Activated CD4-positive, CD25-positive, alpha-beta regulatory T cell treated with anti-CD3 and anti-CD28 coated beads, Interleukin-2, amount 50 U/mL, for 72 hours (primary cell): ENCODE measurements at places on chromosomes 3 and 15.
A peak's percentile ranks its signal among the peaks of the same experiment; 100 is the strongest.

- no peak for DNase-seq
Observed at GRCh38 chr3:6737630-6738029, 123.3 kb upstream of the GRM7 start.

DNA sequence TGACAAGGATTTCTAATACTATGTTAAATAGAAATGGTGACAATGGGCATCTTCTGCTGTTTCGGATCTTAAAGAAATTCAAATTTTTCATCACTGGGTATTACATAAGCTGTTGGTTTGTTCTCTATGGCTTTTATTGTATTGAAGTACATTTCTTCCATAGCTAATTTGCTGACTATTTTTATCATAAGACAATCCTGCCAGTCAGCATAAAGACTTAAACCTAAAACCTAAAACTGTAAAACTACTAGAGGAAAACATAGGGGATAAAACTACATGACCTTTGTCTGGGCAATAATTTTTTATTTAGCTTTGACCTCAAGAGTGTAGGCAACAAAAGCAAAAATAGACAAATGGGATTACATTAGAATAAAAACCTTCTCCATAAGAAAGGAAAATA is 1017.4 kb downstream of the SI start:
- DNase-seq: no peak

DNA sequence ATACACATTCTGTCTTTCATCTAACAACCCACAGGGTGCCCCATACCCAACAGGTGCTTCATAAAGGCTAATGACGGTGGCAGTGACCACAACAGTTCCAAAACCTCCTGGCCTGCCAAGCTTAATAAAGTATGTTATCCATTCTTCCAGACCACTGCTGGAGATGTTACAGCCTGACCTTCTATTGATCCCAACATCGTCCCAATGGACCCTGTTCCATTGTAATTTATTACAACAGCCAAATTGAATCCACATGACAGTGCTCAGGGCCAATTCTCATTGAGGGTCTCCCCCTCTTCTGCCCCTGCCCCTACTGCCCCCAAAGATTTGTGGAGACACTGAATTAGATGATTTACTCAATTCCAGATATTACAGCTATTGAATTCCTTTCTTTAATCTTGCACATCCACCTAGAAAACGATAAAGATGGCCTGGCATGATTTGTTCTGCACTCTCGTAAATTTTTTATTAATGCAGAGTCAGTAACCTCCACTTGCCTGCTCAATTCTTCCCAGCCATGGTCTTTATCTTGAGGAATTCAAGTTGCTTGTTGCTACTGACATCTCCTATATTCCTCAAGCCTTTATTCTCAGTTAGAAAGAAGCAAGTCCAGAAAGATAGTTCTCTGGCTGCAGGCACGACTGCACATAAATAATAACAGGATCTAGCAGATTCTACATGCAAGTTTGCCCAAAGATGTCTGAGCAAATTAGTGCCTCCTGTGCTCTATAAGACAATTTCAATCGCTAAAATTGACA is 407.6 kb downstream of the ERC2 start:
- DNase-seq: no peak

DNA sequence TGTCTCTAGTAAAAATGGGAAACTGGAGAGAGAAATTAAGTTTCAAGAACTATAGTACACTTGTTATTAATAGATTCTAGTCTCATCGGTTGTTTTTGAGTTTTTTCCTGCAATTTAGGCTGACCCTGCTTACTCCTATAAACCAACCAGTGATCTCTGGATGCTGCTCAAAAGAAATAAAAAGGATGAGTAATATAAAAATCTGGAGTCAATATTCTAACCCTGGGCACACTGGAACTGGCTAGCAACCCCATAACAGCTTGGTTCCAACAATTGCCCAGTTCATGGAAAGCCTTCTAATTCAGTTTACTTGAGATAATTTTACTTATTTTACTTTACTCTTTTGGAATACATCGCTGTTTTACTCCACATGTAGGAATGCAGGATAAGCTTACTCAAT is 211.6 kb downstream of the GBE1 start:
- DNase-seq: no peak

- DNase-seq: peak; percentile 62
Observed at GRCh38 chr15:31265871-31266711, 60.5 kb upstream of the KLF13 start.

DNA sequence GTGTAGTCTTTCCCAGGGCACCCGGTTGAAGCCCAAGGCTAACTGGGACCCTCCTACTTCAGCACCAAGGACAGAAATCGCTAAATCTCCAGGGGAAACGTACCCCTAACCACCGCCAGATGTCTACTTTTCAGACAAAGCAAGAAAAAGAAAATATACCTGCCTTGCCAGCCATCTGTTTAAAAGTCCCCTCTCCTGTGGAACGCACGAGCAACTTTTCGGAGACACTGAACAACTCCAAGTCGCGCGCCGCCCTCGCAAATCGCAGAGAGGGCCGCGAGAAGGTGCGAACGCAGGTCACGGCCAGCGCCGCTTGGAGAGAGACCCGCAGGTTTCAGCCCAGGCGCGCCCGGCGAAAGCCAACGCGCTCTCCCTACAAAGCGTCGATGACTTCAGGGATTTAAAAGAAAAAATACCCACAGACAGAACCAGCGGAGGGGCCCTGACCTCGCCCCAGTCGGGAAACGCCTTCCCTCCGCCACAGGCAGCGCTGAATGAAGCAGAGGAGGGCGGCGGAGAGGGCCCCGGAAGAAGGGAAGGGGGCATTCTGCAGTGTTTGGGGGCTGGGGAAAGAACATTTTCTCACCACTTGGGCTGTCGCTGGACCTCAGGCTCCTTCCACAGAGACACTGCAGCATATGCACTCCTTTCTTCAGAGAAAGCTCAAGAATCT is 213.1 kb downstream of the FGF12 start:
- DNase-seq: no peak

GRCh38 chr3:182713743-182714517 is 79.4 kb upstream of the ATP11B start:
- DNase-seq: no peak

DNA sequence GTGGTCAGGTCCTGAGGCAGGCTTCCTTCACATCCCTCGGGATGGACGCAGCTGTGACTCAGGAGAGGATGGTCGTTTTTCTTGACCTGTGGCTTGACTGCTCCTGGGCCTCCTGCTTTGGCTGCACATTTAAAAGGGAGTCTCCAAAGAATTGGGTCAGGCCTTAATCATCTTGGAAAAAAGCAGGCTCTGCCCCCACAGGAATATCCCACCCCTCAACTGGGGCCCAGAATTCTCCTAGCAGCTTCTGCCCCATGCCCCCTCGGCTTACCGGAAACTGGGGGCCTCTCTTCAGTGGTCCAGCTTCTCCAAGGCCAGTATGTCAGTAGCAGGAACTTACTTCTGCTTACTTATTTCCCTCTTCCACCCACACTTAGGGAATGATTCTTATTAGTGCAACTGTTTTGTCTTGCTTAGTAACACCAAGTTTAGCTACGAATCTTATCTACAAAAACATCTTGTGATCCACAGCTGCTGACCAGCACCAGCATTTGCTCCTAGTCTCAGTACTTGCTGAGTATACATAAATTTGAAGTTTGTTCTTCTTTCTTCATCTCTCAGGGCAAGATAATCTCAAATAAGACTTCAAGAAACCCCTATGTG is 35.7 kb downstream of the ATG7 start:
- DNase-seq: no peak

DNA sequence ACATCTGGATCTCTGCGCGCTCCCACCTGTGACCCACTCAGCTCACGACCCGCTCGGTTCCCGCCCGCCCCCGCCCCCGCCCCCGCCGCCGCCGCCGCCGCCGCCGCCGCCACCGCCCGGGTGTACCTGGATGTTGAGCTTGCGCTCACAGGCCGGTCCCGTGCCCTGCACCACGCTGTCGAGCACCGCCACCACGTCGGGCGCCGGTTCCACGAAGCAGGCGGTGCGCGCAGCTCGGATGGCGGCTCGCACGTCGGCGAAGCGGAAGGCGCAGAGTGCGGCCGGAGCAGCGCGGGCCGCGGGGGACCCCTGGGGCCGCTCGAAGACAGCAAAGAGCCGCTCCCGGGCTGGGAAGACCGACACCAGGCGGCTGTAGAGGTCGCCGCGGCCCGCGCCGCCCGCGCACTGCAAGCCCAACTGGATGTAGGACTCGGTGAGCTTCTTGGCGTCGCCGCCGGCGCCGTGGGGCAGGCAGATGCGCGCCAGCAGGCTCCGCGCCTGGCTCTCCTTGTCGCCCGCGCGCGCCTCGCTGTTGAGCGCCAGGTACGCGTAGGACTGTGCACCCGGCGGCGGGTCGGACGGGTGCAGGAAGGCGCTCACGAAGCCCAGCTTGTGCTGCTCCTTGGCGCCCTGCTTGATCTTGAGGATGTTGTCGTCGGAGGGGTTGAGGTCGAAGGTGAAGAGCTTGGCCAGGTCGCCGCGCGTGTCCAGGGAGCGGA is 1.1 kb downstream of the PLXND1 start:
- peak; percentile 45 for DNase-seq

GRCh38 chr3:8319935-8320634 is 181.5 kb upstream of the LMCD1 start:
- DNase-seq: no peak

DNA sequence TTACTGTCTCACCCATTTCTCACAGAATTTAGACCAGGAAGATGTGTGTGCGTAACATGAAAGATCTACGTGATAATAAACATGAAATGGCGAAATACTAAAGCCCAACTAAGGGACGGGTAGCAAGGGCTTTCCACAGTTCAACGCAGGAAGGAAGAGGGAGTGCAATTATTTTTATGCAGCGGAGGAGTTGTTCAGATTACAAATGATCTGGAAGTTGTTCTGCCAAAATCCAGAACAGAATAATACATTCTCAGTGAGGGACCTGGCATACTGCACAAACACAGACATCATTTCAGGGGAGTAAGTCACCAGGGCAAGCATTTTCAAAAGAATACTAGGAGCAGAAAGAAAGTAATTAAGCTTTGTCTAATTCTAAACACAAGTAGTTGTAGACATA is 133.6 kb upstream of the RAP2B start:
- no peak for DNase-seq

GRCh38 chr3:26193558-26193957 is 403.7 kb downstream of the OXSM start:
- no peak for DNase-seq

DNA sequence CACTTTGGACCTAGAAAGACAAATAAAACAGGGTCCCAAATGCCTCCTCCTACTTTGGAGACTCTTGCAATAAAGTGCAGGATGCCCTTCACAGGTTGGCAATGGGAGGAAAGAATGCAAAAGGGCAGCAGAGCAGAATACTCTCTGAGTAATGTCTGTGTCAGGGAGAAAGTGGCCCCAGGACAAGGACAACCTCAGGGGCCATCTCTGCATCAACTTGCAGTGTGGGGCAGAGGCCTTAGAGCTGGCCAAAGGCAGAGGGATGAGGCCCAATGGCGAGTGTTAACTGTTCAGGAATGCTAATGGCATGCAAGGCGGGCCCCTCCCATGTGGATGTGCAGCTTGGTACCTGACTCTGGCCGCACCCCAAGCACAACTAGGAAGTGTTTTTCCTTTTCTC is 8.4 kb downstream of the UPK1B start:
- no peak for DNase-seq

- no peak for DNase-seq
Observed at GRCh38 chr3:189824629-189825312, 193.6 kb downstream of the TP63 start.

GRCh38 chr3:120114981-120115380 is 20.7 kb upstream of the GSK3B start:
- DNase-seq: no peak

GRCh38 chr15:84947947-84948830 is 33.5 kb upstream of the PDE8A start:
- DNase-seq: no peak

DNA sequence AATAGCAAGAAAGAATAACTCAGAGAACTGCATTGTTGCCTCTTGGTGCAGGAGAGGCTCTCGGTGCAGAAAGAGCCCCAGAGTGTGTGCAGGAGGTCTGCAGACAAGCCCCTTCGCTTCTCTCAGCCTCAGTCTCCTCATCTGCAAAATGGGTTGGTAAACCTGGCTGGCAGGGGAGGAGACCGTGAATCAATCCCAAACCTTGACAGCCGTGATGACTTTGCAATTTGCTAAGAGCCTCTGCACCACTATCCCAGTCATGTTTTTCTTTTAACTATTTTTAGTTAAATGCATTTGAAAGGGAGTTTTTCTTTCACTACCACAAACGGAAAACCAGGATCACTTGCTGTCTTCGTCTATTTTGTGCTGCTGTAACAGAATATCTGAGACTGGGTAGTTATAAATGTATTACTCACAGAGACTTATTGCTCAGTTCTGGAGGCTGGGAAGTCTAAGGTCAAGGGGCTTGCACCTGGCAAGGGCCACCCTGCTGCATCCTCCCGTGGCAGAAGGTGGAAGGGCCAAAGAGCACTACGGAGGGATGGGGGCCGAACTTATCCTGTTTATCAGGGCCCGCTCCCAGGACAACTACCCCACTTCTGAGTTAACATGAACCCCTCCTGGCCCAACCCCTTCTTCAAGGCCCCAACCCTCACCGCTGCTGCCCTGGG is 14.2 kb upstream of the IQSEC1 start:
- DNase-seq: no peak

- DNase-seq: no peak
Observed at GRCh38 chr3:14803981-14804834, 14.6 kb upstream of the FGD5 start.

DNA sequence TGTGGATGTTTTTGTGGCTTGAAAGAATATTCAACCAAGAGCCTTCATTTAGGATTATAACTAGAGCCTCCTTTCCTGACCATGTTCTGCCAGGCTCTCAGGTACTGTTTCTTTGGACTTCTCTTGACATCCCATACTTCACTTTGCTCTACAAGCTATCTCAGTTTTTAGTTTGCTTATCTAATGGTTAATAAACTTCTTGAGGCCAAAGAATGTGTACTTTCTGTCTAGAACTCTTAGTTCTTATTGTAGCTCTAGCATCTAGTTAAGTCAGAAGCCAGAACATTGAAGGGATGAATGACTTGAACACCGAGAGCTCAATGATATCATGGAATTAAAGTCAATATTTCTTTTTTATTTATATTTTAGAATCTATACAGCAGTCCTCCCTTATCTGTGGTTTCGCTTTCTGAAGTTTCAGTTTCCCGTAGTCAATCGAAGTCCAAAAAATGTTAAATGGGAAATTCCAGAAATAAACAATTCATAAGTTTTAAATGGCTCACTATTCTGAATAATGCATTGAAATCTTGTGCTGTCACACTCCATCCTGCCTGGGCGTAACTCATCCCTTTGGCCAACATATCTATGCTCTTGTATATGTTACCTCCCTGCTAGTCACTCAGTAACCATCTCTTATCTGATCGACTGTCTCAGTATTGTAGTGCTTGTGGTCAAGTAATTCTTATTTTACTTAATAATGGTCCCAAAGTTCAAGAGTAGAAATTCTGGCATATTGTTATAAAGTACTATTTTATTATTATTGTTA is 368.6 kb upstream of the RBMS3 start:
- DNase-seq: no peak
